Right renal pelvis (tissue), 4 donors: ENCODE measurements at places on chromosomes 4 and X. TPM values are rescaled to one million over a fixed set of nuclear protein-coding genes. Genes with fewer than 3 reads are reported as not detected.

Gene MSANTD1
- polyA plus RNA-seq: 0.39 TPM

Gene RBMXL3
- polyA plus RNA-seq: not detected

Gene PDGFC
- polyA plus RNA-seq: 67.8 TPM

Gene CCSER1
- 20.7 TPM for polyA plus RNA-seq

Gene ABLIM2
- polyA plus RNA-seq: 6.4 TPM

Gene PDZD4
- 8.9 TPM for polyA plus RNA-seq

Gene DCX
- 2.0 TPM for polyA plus RNA-seq

Gene CLCN4
- 4.5 TPM for polyA plus RNA-seq

Gene SLC7A11
- 2.3 TPM for polyA plus RNA-seq

Gene AKAP4
- 0.14 TPM for polyA plus RNA-seq

Gene NUDT10
- polyA plus RNA-seq: 11.2 TPM

Gene ATP2B3
- polyA plus RNA-seq: 0.36 TPM

Gene ATP5ME
- 248 TPM for polyA plus RNA-seq

Gene DUSP9
- polyA plus RNA-seq: 74.3 TPM

Gene MID1IP1
- 16.2 TPM for polyA plus RNA-seq

DNA sequence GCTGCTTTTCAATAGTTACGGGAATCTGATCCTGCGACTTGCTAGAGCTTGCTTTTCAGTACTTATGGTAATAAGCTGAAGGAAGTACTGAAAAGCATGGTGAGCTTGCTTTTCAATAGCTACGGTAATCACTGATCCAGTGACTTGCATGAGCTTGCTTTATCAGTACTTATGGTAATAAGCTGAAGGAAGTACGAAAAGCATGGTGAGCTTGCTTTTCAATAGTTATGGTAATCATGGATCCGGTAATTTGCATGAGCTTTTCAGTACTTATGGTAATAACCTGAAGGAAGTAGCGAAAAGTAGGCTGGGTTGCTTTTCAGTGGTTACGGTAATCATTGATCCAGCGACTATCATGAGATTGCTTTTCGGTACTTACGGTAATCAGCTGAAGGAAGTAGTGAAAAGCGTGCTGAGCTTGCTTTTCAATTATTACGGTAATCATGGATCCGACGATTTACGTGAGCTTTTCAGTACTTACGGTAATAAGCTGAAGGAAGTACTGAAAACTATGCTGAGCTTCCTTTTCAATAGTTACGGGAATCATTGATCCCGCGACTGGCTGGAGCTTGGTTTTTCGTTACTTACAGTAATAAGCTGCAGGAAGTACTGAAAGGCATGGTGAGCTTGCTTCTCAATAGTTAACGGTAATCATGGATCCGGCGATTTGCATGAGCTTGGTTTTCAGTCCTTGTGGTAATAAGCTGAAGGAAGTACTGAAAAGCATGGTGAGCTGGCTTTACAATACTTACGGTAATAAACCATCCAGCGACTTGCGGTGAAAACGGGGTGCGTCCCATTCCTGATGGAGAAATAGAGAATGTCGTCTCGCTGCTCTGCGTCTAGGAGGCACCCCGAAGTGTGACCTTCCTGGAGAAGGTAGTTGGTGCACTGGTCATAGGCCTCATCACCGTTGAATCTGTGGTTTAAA, 6.5 kb downstream of the CRLF2 start:
- DNase-seq: peak; percentile 67

- no peak for DNase-seq
Measured at GRCh38 chr4:147599769-147600168, 17.4 kb upstream of the TMEM184C start.

GRCh38 chr4:105050896-105051295, 95.8 kb upstream of the TET2 start:
- DNase-seq: no peak

DNA sequence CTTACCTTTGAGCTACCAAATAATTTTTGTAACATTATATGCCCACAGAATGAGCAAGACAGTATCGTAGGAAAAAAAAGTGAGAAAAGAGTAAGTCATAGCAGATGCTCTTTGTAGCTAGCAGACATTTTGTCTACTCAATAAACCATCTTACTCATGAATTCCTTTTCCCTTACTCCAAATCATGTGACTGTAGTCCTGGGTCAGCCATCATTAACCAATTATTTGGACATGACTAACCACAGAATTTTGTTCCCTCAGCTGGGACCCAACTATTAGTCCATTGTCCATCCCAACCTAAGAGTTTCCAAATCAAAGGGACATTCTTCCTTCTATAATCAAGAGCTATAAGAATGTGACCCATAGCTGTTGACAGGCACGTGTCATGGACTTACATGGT, 11.4 kb downstream of the UBE2D3 start:
- no peak for DNase-seq

- DNase-seq: no peak
Measured at GRCh38 chr4:162241857-162242256, 78.1 kb upstream of the FSTL5 start.

GRCh38 chr4:16788868-16789267, 109.6 kb downstream of the LDB2 start:
- DNase-seq: no peak

- DNase-seq: no peak
Measured at GRCh38 chr4:2246384-2247127, 4.6 kb upstream of the HAUS3 start.

GRCh38 chr4:67701517-67701850, 529 bp upstream of the UBA6 start:
- no peak for DNase-seq

- DNase-seq: no peak
Measured at GRCh38 chrX:148865277-148866210, 365.1 kb downstream of the AFF2 start.

- no peak for DNase-seq
Measured at GRCh38 chrX:154815274-154815818, 10.1 kb upstream of the MPP1 start.

DNA sequence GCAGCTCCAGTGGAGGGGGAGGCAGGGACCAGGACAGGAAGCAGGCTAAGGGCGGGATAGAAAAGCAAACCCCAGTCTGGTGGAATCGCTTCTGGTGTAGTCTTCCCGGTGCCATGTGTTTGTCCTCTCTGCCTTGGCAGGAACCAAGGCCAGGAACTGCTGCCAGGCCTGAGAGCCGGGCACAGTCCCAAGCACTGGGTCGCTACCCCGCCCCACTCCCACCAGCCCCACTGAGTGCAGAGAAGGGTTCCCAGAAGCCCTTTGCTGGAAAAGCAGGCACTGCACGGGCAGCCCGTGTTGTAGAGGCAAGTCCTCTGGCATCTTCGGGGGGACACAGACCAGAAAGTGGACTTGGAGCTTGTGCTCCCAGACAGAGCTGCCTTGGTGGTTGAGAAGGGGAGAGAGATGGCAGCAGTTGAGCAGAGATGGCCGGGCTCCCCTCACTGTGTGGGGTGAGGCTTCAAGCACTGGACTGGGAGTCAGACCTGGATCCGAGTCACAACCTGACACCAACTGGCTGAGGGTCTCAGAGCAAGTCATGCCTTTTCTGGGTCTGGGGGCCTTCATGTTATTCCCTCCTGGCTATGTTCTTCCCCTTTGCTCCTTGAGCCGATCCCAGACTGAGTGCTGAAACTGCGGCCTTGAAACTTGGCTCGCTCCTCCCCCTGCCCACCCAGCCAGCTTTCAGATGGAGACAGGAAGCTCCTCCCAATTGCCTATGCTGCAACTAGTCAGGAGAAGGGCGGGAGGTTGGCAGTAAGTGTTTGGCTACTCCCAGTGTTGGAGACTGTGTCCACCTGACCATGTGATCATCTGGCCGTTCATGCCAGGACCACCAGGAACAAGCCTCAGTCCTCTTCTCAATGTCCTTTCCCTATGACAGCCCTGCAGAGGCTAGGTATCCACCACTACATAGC, 59.7 kb upstream of the MTM1 start:
- DNase-seq: no peak

DNA sequence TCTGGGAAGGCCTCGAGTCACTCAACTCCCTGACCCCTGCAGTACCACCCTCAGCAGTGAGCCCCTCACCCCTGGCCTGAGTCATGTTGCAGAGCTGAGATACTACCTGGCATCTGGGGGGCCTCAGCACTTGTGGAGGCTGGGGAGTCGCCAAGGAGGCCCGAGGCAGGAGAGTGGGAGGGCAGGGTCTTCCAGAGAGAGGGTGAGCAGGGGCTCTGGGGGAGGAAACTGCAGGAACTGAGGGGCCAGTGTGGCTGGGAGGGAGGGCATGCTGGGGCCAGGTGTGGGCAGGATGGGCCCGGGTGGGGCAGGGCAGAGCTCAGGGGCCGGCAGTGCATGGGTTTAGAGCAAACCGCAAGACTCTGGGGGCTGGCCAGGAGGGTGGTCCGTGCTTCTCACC, 59.7 kb downstream of the SORCS2 start:
- no peak for DNase-seq

DNA sequence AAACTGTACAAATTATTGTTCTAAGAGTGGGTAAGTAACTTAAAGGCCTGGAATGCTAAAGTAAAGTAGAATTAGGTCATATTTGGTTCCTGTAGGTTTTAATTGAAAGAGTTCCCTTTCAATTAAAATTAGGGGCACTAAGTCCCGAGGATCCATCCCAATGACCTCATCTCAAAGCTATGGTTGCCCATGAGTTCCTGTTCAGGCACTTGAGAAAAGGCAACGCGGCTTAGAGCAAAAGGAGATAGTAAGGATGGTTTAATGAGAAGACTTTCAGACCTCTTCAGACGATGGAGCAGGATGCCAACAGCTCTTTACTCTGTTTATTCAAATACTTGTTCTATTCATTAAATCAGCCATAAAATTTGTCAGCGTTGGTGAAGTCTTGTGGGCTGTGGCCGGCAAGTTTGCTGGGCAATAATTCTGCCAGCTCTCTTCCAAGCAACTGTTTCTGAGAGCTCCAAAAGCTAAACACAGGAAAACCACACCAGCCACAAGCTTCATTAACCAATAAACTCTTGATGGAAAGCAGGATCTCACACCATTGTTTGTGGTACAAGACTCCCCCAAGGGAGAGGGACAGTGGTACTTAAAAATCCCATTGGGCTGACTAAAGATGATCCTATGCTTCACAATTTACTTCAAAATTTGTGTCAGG, 167.4 kb downstream of the COL4A6 start:
- DNase-seq: no peak

DNA sequence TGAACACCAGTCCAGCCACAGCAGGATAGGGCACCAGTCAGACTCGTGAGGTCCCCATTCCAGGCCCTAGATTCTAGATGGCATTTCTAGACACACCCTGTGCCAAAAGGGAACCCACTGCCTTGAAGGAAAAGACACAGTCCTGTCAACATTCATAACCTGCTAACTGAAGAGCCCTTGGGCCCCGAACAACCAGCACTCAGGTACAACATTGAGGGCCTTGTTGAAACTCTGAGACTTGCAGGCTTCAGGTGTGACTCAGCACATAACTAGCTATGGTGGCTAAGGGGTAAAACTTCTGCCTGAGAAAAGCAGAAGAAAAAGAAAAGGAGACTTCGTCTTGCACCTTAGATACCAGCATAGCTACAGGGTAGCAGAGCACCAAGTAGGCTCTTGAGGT, 252.9 kb upstream of the GRID2 start:
- DNase-seq: no peak

DNA sequence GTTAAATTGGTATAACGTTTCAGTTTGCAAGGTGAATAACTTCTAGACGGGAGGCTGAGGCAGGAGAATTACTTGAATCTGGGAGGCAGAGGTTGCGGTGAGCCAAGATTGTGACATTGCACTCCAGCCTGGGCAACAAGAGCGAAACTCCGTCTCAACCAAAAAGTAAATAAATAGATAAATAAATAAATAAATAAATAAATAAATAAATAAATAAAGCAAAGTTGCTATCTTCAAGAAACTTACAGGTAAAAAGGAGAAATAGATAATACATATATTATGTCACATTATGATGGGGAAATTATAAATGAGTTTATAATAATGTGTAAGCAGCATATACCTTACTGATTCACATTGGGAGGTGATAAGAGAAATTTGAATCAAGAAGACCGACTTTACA, 1966.0 kb downstream of the PCDH7 start:
- no peak for DNase-seq

GRCh38 chr4:158169506-158169905, 3.3 kb downstream of the GASK1B start:
- no peak for DNase-seq

GRCh38 chrX:125439194-125439849, 119.7 kb downstream of the TEX13C start:
- DNase-seq: no peak

DNA sequence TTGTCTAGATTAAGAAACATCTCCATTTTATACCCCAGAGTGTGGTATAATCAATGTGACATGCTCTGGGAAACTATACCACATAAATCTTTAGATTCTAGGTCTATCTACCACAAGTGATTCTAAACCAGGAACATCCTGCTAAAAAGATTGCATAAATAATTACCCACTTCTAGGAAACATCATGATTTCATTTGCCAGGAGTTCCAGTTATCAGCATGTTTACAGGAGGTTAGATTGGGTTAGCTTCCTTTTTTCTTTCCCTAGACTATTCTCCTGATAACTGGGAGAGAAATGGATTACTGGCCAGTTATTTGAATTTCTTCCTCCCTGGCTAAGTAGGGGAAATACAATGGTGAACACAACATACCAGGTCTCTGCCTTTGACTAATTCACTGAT, 230.3 kb upstream of the BOD1L1 start:
- DNase-seq: no peak

- no peak for DNase-seq
Measured at GRCh38 chr4:180630012-180630665, 1613.1 kb upstream of the TENM3 start.

DNA sequence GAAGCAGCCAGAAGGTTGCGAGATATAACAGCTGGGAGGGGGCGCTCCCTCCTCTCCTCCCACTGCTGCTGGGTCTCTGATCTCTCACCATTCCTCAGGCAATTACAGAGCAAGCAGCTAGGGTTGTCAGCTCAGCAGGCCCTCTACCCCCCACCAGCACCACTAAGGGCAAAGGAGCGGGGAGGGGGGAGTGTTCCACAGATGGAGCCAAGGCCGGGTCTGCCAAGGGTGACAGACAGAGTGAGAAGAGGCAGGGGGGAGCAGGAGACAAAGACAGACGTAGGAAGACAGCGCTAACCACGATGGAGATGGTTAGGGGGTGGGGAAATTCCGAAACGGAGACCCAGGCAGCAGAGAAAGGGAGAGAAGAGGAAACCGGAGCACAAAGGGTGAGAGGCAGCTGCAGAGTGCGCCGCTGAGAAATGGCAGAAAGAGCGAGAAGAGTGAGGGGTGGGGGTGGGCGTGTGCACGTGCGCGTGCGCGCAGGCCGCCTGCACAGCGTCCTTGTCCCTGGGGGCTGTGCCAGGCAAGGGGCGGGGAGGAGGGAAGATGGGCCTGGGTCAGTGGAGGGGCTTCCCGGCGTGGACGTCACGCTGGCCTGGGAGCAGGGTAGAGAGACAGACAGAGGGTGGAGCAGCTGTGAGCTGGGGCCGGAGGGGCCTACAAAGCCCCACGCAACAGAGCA, 6.9 kb downstream of the L1CAM start:
- DNase-seq: no peak

- no peak for DNase-seq
Measured at GRCh38 chr4:40763228-40763716, 13.5 kb downstream of the NSUN7 start.

DNA sequence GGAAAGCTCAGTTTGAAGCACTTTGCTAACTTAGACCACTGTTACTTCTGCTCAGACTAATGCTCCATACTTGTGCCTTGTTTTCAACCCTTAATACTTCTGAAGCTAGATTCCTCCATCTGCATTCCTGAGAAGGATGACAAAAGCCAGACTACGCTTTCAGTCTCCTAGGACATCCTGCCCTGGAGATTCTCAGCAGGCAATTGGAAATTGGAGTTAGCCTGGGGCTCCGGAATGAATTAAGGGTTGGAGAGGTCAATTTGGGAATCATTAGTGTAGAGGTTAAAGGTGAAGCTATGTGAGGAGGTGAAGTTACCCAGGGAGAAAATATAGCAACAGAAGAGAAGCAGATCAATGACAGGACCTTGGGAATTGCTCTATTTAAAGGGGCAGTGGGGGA, 215.9 kb upstream of the MBNL3 start:
- no peak for DNase-seq

- no peak for DNase-seq
Measured at GRCh38 chr4:140018931-140019618, 134.9 kb downstream of the MAML3 start.
